Naive thymus-derived CD4-positive, alpha-beta T cell (primary cell): ENCODE measurements at places on chromosomes 1 and 21.

- H3K27me3 ChIP-seq, result no peaks in the 10 kb centered on the region
- H3K27ac ChIP-seq, result no peak overlapping the region
- no peak for DNase-seq
- H3K4me3 ChIP-seq, result no peak overlapping the region
Observed at GRCh38 chr1:19946331-19946751, 22.9 kb upstream of the PLA2G2E start.

- H3K36me3 ChIP-seq, result no peaks in the 10 kb centered on the region
- H3K4me3 ChIP-seq, result peak overlapping the region; percentile 59
- peak; percentile 5 for DNase-seq
Observed at GRCh38 chr1:230067871-230068620, 1.0 kb downstream of the GALNT2 start.

- H3K4me3 ChIP-seq, result no peak overlapping the region
- DNase-seq, result no peak
- no peak overlapping the region for H3K27ac ChIP-seq
- H3K27me3 ChIP-seq, result no peaks in the 10 kb centered on the region
- H3K36me3 ChIP-seq, result no peaks in the 10 kb centered on the region
Observed at GRCh38 chr1:41514381-41514780, 29.9 kb upstream of the EDN2 start.

DNA sequence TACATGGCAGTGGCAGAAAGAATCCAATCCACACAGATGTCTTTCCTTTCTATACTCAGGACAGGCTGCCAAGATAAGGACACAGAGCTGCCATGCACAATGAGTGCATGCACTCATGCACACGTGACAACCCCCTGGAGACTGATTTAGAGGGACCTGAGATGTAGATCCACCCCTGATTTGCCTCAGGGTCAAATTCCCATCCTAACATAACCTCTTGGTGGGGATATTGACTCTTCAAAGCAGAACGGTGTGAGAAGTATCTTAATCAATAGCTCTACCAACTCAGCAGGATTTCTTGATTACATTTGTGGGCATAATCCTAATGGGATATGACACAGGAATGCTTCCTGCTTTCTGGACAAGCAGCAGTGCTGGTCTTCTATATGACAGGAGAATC is 125.2 kb upstream of the DSCAM start:
- H3K36me3 ChIP-seq, result no peaks in the 10 kb centered on the region
- no peaks in the 10 kb centered on the region for H3K27me3 ChIP-seq
- no peak overlapping the region for H3K4me3 ChIP-seq
- H3K4me1 ChIP-seq, result no peaks in the 10 kb centered on the region
- H3K27ac ChIP-seq, result no peak overlapping the region

- H3K4me1 ChIP-seq, result no peaks in the 10 kb centered on the region
- H3K27ac ChIP-seq, result no peak overlapping the region
Observed at GRCh38 chr1:1959840-1960479, 40.9 kb upstream of the TMEM52 start.

DNA sequence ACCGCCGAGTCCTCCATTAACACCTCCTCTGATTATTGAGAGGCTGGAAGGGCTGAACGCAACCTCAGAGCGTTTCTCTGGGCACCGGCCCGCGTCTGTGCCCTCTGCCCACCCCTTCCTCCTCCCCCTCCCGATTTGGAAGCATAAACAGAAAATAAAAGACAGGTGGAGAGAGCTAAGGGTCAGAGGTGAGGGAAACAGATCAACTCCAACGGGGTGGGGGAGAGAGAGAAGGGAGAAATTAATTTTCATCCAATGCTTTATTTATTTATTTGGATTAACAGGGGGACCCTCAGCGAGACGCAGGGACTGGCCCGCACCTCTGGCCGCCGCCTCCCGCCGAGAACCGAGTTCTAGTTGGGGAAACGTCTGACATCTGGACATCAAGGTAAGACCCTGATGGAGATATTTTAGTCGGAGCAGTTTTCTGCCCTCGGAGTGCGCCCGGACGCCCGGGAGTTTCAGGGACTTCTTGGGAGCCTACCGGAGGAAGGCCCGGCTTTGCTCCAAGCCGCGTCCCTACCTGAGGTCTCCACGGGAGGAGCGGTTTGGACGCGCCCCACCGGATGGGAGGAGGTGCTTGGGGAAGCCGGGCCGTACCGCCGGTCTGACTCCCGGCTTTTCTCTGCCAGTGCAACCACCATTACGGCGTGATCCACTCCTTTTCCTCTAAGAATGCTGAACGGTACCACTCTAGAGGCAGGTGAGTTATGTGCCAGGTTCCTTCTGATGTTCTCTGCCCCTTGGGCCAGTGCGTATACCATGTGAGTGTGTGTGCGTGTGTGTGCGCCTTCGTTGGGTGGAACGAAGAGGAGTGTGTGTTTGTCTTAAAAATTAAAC is 5.1 kb upstream of the LHX9 start:
- H3K36me3 ChIP-seq, result no peaks in the 10 kb centered on the region
- no peak overlapping the region for H3K4me3 ChIP-seq
- peaks cover 68% of the 10 kb centered on the region for H3K4me1 ChIP-seq
- DNase-seq, result peak; percentile 42
- no peak overlapping the region for H3K27ac ChIP-seq
- peaks cover 79% of the 10 kb centered on the region for H3K27me3 ChIP-seq

DNA sequence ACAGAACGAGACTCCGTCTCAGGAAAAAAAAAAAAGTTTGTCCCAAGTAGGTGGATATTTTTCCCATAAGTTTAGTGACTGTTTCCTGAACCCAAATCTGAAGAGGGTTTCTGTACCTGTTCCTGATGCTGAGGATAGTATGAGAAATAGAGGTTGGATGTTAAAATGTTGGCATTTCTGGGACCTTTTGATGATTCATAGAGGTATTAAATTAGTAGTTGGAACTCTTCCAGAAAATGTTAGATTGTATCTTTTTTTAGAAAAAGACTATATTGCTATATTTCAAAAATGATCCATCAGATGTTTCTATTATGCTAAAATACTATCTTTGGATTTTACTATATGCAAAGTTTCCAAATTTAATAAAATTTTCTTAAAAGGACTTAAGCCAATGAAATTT is 2.9 kb upstream of the CENPL start:
- H3K27me3 ChIP-seq, result no peaks in the 10 kb centered on the region
- H3K27ac ChIP-seq, result no peak overlapping the region
- H3K4me3 ChIP-seq, result no peak overlapping the region
- no peak for DNase-seq
- no peaks in the 10 kb centered on the region for H3K36me3 ChIP-seq

- H3K27me3 ChIP-seq, result no peaks in the 10 kb centered on the region
- no peak for DNase-seq
- H3K4me1 ChIP-seq, result no peaks in the 10 kb centered on the region
Observed at GRCh38 chr1:97654876-97655585, 265.8 kb downstream of the DPYD start.

DNA sequence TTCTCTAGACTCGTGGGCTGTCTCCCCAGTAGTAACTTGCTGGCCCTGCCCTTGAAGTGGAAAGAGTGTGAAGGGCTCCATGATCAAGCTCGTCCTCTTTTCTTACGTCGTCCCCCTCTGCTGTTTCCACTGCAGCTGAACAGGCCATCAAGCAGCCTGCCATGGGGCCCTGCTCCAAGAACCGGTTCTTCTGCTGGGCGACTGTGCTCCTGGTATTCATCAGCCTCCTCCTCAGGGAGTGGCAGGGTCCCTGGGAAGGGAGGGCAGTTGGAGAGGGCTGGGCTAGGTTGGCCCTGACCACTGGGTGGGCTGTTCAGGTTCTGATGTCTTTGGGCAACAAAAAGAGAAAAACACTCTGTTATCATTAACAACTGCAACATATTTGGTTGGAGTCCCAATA is 151.5 kb downstream of the FCRL5 start:
- H3K27me3 ChIP-seq, result no peaks in the 10 kb centered on the region
- DNase-seq, result no peak
- H3K4me1 ChIP-seq, result no peaks in the 10 kb centered on the region
- no peak overlapping the region for H3K27ac ChIP-seq
- no peak overlapping the region for H3K4me3 ChIP-seq

- H3K4me3 ChIP-seq, result no peak overlapping the region
- no peak for DNase-seq
- no peaks in the 10 kb centered on the region for H3K4me1 ChIP-seq
- no peaks in the 10 kb centered on the region for H3K36me3 ChIP-seq
Observed at GRCh38 chr1:53155534-53155933, 13.1 kb upstream of the SLC1A7 start.

DNA sequence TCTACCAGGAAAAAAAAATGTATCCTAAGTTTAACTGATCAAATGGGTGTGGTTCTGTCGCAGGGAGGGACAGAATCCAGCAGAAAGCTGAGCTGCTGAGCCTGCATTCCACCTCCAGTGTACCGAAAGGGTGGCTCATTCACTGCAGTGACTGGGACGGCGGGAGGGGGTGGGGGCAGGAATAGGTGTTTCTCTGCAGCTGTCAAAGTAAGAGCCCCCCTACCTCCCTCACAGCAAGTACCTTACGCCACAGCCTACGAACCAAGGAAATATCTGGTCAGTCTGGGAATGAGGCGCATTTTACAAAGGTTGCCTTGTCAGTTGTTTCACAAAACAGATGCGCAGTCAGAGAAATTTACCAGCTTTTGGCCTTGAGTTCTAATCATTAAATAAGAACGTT is 1.7 kb downstream of the S100B start:
- no peaks in the 10 kb centered on the region for H3K27me3 ChIP-seq
- no peak overlapping the region for H3K4me3 ChIP-seq
- H3K27ac ChIP-seq, result no peak overlapping the region
- H3K36me3 ChIP-seq, result no peaks in the 10 kb centered on the region
- H3K4me1 ChIP-seq, result peaks cover 25% of the 10 kb centered on the region

- H3K4me3 ChIP-seq, result peak overlapping the region; percentile 90
- no peak for DNase-seq
- no peaks in the 10 kb centered on the region for H3K27me3 ChIP-seq
- peak overlapping the region; percentile 78 for H3K27ac ChIP-seq
Observed at GRCh38 chr1:43358121-43358745, 548 bp upstream of the CDC20 start.

DNA sequence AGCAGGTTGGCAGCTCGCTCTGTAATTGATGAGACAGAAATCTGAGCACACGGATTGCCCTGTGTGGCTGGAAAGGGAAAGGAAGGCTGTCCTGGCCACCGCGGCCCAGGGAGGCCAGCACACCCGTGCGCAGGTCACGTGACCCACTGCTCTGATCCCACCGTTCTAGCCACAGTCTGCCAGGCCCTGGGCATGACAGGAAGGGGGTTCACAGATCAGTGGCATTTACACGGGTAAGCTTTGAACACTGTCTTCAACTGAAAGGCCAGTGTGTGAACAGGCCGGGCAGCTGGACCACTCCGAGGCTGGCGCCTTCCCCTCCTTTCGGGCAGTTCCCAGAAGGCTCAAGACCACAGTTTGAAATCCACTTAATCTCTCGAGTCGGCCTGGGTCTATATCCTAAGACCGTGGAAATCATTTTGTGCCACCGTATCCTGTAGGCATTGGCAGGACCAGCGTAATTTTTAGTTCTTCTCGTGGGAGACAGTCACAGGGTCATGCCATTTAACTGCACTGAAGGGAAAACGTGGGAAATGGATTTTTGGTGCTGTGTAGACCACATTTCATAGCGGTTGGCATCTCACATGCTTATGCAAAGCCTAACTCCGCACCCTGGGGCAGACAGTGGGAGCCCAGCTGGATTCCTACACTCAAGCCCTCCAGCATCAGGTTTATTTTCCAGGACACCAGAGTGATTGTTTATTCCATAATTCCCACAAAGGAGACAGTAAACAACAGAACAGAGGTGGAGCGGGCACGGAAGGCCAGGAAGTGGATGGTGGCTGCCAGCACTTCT is 3.1 kb upstream of the ADARB1 start:
- H3K36me3 ChIP-seq, result no peaks in the 10 kb centered on the region
- H3K4me1 ChIP-seq, result peaks cover 5% of the 10 kb centered on the region
- H3K27ac ChIP-seq, result no peak overlapping the region
- no peak for DNase-seq
- H3K4me3 ChIP-seq, result no peak overlapping the region

GRCh38 chr1:27529704-27530018 is 39.7 kb upstream of the WASF2 start:
- no peak overlapping the region for H3K4me3 ChIP-seq
- H3K27ac ChIP-seq, result no peak overlapping the region
- H3K4me1 ChIP-seq, result peaks cover 36% of the 10 kb centered on the region
- no peaks in the 10 kb centered on the region for H3K27me3 ChIP-seq

- no peaks in the 10 kb centered on the region for H3K36me3 ChIP-seq
- DNase-seq, result no peak
- H3K27ac ChIP-seq, result no peak overlapping the region
- H3K4me1 ChIP-seq, result no peaks in the 10 kb centered on the region
- H3K4me3 ChIP-seq, result no peak overlapping the region
Observed at GRCh38 chr21:28742527-28742926, 250.2 kb downstream of the LTN1 start.

- no peak for DNase-seq
- no peaks in the 10 kb centered on the region for H3K27me3 ChIP-seq
- H3K27ac ChIP-seq, result no peak overlapping the region
- no peaks in the 10 kb centered on the region for H3K4me1 ChIP-seq
- no peak overlapping the region for H3K4me3 ChIP-seq
Observed at GRCh38 chr1:197850042-197850441, 52.4 kb upstream of the C1orf53 start.

DNA sequence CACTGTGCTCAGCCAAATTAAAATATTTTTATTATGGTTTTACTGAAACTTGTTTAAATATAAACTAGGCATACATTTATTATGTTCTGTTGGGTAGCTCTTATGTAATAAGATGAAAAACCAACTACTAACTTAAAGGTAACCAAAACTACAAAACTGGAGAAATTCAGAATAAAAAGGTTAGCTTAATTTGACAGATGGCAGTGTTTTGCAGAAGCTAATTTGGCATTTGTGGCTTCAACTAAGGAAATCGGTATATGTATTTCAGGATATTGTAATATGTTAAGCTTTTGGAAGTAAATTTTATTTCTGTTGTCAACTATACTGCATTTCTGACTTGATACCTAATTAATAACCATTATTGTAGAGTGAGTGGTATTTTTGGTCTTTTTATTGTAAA is 18.8 kb downstream of the USP25 start:
- no peak overlapping the region for H3K4me3 ChIP-seq
- H3K36me3 ChIP-seq, result no peaks in the 10 kb centered on the region
- H3K27me3 ChIP-seq, result no peaks in the 10 kb centered on the region
- no peak for DNase-seq
- no peak overlapping the region for H3K27ac ChIP-seq

GRCh38 chr1:19061798-19062197 is 105.3 kb upstream of the IFFO2 start:
- H3K36me3 ChIP-seq, result no peaks in the 10 kb centered on the region
- no peak for DNase-seq
- no peaks in the 10 kb centered on the region for H3K27me3 ChIP-seq
- H3K4me3 ChIP-seq, result no peak overlapping the region

DNA sequence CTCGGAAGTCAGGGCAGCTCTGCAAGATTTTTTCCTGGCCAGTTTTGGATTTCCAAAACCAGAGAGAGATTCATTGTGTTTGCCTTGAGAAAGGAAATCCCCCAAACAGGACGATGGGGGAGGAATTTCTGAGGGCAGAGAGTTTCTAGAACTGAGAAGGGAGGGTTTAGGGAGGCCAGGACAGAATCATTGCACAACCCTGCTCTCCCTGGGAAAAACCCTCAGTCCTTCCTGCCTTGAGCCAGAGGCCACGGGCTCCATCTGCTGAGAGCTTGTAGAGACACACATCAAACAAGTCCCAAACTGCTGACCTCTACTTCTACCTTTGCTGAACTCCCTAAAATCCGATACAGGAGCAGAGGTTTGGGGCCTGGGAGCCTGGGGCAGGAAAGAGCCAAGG is 99.7 kb downstream of the NMNAT2 start:
- H3K4me1 ChIP-seq, result no peaks in the 10 kb centered on the region
- no peak for DNase-seq
- H3K27me3 ChIP-seq, result no peaks in the 10 kb centered on the region
- H3K36me3 ChIP-seq, result no peaks in the 10 kb centered on the region
- H3K4me3 ChIP-seq, result no peak overlapping the region
